Keratinocyte (primary cell): ENCODE measurements at places on chromosomes 4 and X. TPM values are rescaled to one million over a fixed set of nuclear protein-coding genes. Genes with fewer than 3 reads are reported as not detected.

FBXO8 gene
- polyA plus RNA-seq = 9.0 to 21.0 TPM (median 16.3 TPM) in 3 replicates

PABPC1L2B gene
- polyA plus RNA-seq = not detected in 3 replicates

FGFBP1 gene
- 1,464 to 2,372 TPM (median 2,189 TPM) in 3 replicates for polyA plus RNA-seq

HSFX4 gene
- polyA plus RNA-seq = not detected in 3 replicates

KLB gene
- 0.03 TPM in 1 of 3 replicates, not detected in the others for polyA plus RNA-seq

- DNase-seq = no peak
These were observed 48.6 kb downstream of the ACOX3 start for GRCh38 chr4:8391972-8392371.

- no peak for DNase-seq
These were observed 77.5 kb downstream of the SNCA start for GRCh38 chr4:89759426-89759825.
